ENCODE measurements at places on chromosomes 5 and 9. TPM values are rescaled to one million over a fixed set of nuclear protein-coding genes. Genes with fewer than 3 reads are reported as not detected.

CNTNAP3B gene
- not detected for total RNA-seq

CPLANE1 gene
- 12.7 TPM for total RNA-seq

PCDHA9 gene
- total RNA-seq: not detected

HAPLN1 gene
- not detected for total RNA-seq

LCN15 gene
- total RNA-seq: not detected

SMIM33 gene
- total RNA-seq: 0.54 TPM

ZDHHC11 gene
- total RNA-seq: 24.1 TPM

PLEKHG4B gene
- not detected for total RNA-seq

GLDC gene
- total RNA-seq: 3.1 TPM

FOXD4 gene
- 0.20 TPM for total RNA-seq

HTR1A gene
- total RNA-seq: not detected

OR1Q1 gene
- not detected for total RNA-seq

PCDHGB2 gene
- total RNA-seq: 1.0 TPM

IFNK gene
- not detected for total RNA-seq

SLC36A3 gene
- total RNA-seq: not detected

RNF38 gene
- total RNA-seq: 39.4 TPM

NDST1 gene
- 0.49 TPM for total RNA-seq

TCF7 gene
- 107 TPM for total RNA-seq

LCN12 gene
- total RNA-seq: 3.2 TPM

GPR150 gene
- 0.54 TPM for total RNA-seq

BTNL8 gene
- total RNA-seq: not detected

IGIP gene
- 3.9 TPM for total RNA-seq

PLAC8L1 gene
- 0.96 TPM for total RNA-seq

ABLIM3 gene
- not detected for total RNA-seq

NOTCH1 gene
- 80.8 TPM for total RNA-seq

ST8SIA4 gene
- 65.1 TPM for total RNA-seq

PRRX2 gene
- 1.5 TPM for total RNA-seq

PCDHB12 gene
- not detected for total RNA-seq

LCN2 gene
- total RNA-seq: not detected

GNA14 gene
- not detected for total RNA-seq

IRX2 gene
- not detected for total RNA-seq

ANKRD31 gene
- 0.29 TPM for total RNA-seq
